ENCODE measurements at places on chromosomes 11 and 22.

- DNase-seq, result no peak
Observed at GRCh38 chr11:80320765-80321164, 879.9 kb upstream of the TENM4 start.

GRCh38 chr22:20412474-20413216, 18.7 kb downstream of the ZNF74 start:
- no peak for DNase-seq

GRCh38 chr22:25406510-25407210, 157.8 kb upstream of the GRK3 start:
- DNase-seq, result no peak

- no peak for DNase-seq
Observed at GRCh38 chr22:20966883-20967696, at the start of gene AIFM3. AIFM3 (plus strand) TSS chr22:20967255; CDS start chr22:20967945, 690 bp downstream.

- no peak for DNase-seq
Observed at GRCh38 chr11:118980191-118980881, 8.8 kb downstream of the FOXR1 start.

DNA sequence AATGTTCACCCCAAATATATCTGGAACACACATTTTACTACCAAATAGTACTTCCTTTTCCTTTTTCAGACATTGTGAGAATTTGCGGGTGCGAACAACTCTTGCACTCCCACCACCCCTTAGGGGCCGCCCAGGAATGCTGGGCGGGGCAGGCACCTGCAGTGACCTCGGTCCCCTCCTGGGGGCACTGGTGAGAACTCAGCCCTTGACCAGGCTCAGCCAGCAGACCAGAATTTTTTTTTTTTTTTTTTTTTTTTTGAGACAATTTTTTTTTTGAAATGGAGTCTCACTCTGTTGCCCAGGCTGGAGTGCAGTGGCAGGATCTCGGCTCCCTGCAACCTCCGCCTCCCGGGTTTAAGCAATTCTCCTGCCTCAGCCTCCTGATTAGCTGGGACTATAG, 75.8 kb downstream of the ARHGAP8 start:
- no peak for DNase-seq

DNA sequence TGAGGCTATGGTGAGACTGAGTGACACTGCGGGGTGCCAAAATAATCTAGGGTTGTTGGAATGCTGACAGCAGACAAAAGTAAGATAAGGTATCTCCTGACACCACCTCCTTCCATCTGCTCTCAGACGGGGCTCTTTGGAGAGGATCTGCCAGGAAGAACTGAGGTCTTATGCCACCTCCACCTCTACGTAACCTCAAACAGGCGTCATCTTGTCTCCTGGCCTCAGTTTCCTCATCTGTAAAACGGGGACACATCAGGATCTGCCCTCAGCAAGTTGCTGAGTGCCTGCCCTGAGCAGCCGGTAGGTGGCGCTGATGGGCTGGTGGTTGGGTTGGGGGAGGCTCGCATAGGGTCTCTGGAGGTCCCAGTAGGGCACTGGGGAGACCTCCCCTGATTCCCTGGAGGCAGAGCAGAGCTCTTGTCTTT, 1.7 kb upstream of the MYEOV start:
- peak; percentile 36 for DNase-seq

DNA sequence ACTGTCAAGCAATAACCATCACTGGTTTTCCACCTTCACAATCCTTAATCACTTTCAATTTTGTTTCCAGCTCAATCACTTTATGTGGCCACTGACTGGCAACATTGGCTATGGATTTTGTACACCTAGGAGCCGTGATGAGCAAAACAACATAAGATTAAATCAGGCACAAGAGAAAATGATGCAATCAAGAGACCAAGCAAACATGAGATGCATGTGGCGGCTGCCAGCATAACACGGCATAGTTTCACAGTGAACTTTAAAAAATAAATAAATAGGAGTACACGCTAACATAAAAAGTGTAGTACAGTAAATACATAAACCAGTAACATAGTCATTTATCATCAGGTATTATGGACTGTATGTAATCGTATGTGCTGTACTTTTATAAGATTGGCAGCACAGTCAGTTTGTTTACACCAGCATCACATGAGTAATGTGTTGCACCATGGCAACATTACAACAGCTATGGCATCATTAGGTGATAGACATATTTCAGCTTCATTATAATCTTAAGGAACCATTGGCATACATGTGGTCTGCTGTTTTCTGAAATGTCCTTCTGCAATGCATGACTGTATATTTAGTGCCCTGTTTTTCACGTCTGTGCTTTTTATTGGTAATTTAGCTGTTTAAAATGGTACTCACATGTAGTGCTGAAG, 83.3 kb upstream of the PRDM11 start:
- DNase-seq, result no peak

- DNase-seq, result no peak
Observed at GRCh38 chr11:128536506-128536905, 50.9 kb downstream of the ETS1 start.

- DNase-seq, result no peak
Observed at GRCh38 chr11:6201481-6201880, 2.5 kb downstream of the OR52W1 start.

GRCh38 chr11:30960387-30960992, 374.3 kb upstream of the MPPED2 start:
- DNase-seq, result no peak

- no peak for DNase-seq
Observed at GRCh38 chr11:48123254-48123875, 93.2 kb upstream of the OR4B1 start.

DNA sequence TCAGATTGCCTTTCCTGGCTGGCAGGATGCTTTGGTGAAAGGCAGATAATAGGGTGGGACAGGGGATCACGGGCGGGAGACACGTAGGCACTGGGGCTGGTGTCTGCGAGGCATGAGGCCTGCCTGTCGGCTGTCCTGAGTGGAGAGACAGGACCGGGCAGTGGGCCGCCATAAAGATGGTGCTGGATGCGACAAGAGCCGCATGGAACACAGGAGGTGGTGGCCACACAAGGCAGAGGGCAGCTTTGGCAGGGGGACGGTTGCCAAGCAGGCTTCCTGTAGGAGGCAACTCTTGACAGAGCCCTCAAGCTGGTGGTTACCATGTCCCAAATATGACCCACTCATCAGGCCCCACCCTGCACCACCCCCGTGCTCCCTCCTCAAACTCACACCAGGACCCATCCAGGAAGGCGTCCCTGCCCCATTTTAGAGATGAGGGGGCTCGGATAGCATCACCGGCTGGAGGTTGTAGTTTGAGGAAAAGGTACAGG, 4.9 kb upstream of the PPARA start:
- no peak for DNase-seq

- no peak for DNase-seq
Observed at GRCh38 chr22:46942799-46943785, 180.6 kb downstream of the TBC1D22A start.

DNA sequence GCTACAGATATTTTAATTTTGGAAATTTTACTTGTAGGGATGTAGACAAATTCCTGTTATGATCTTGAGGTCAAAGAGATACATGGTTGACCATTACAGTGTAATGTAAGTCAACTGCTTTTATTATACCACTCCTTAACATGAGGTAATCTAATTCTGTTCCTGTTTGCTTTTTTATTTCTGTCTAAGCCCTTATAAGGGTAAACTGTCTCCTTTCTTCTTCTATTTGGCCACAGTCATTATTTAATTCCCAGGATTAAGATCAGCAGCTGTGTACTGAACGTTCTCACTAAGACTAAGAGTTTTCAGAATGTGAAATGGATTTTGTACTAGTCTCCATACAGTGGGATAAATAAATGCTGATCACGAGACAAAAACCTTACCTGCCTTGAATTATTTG, 32.8 kb downstream of the C2CD3 start:
- DNase-seq, result no peak

DNA sequence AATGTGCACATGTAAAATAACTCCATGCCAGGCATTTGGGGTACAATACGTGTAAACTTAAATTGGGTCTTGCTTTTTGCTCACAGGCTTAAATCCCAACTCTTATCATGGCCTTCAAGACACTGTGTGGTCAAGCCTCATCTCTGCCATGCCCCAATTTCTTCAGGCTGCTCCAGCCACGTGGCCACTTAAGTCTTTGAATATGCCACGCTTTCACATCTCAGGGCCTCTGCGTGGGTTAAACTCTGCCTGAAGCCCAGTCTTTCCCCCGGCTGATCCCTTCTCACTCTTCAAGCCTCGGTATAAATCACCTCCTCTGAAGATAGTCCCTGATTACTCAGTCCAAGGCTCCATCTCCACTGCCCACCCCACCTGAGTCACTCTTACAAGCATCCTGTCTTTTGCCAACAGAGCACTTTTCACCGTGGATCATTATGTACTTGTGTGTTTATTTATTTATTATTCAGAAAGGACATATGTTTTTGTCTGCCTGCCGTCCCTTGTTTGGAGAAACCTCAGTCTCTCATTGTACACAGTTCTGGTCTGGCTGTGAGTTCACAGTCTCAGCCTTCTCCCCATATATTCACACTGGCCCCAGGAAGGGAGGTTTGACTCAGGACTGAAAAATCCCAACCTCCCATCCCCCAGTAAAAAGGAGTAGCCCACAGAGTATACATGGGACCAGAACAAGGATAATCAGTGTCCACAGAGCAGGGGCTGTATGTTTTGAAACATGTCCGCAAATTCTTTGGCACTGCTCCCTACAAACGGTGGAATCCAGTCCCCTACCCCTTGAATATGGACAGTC, 344.7 kb downstream of the MN1 start:
- DNase-seq, result no peak

DNA sequence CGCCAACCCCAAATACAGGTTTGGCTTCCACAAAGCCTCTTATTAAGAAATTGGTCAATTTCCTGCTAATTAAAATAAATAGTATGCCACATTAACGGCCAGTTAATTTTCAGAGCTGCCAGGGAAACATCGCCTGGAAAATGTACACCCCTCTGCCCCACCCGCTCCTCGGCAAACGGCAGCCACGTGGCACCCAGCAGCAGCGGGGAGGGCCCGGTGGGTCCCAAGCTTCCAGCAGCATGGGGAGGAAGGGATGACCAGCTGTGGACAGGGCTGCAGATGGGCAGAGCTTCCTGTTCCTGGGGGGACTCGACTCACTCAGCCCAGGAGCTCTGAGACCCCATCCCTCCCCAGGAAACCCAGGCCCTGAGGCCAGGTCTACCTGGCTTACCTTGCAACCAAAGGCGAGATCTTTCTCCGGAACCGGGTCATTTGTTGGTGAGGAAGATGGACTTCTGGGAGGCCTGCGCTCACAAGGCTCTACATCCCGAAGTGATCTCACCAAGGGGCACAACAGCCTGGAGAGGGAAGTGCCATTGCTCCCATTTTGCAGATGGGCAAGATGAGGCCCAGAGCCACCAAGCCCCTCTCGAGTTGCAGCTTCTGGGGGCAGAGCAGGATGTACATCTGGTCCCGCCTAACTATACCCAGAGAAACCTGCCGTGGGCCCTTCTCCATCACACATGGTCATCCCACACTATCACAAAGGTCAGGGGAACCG, 68.3 kb downstream of the IGLL1 start:
- no peak for DNase-seq

DNA sequence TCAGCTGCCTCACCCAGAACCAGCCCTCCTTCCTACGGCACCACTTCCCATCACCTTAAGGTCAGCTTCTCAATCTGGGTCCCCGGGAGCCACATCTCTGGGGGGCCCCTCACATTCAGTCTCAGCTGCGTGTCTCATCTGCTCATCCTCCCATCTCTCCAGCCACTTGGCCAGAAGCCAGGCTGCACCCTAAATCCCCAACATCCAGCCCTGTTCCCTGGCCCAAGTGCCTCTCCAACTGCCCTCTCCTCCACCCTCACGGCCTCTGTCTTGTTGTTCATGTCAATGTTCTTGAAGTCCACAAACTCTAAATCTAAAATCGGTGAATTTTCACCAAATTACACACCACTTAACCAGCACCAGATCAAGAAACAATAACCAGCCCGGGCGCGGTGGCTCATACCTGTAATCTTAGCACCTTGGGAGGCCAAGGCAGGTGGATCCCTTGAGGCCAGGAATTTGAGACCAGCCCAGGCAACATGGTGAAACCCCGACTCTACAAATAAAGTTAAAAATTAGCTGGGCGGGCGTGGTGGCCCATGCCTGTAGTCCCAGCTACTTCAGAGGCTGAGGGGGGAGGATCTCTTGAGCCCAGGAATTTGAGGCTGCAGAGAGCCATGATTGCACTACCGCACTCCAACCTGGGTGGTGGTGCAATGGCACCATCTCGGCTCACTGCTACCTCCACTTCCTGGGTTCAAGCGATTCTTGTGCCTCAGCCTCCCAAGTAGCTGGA, 33.7 kb downstream of the A4GALT start:
- DNase-seq, result no peak

DNA sequence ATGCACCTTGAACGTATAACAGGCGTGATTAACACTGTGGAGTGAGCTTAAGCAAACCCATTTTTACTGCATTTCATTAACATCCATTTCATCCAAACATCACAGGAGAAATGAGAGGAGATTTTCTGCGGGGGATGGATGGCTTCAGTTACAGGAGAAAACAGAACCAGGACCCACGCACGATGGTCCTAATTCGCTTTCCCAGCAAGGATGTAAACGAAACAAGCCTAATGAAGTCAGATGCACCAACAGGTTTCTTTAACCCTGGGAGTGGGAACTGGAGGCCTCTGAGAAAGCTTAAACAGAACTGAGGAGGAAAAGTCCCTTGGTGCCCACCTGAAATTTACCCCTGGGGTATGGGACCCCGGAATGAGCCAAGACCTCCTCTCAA, 2.7 kb downstream of the CADM1 start:
- DNase-seq, result no peak

DNA sequence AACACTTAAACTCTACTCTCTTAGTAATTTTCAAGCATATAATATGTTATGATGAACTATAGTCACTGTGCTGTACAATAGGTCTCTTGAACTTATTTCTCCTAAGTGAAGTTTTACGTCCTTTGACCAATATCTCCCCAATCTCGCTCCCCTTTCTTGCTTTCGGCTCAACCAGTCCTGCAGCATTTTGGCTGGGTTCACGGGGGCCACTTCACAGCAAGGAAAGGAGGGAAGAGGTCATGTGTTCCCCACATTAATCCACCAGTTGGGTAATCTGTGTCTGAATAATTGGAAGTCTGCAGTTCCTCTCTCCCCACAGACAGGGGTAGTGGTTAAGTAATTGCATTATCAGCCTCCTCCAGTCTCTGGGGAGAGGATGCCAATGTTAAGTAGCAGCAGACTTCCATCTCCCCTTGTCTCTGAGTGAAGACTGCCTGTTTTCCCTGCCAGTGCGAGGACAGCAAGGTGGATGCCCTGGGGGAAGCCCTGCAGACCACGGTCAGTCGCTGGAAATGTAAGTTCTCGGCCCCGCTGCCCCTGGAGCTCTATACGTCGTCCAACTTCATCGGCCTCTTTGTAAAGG, 59.2 kb upstream of the CRTAM start:
- no peak for DNase-seq

GRCh38 chr22:19986410-19987341, 29.9 kb downstream of the ARVCF start:
- peak; percentile 51 for DNase-seq

Data from central memory CD4-positive, alpha-beta T cell (primary cell).